ENCODE measurements at places on chromosomes 13 and 19. TPM values are rescaled to one million over a fixed set of nuclear protein-coding genes. Genes with fewer than 3 reads are reported as not detected.

The ACP7 gene
- total RNA-seq: 0.23 TPM

The GPR180 gene
- total RNA-seq: 2.6 TPM

The SIAH3 gene
- total RNA-seq: not detected

The LYL1 gene
- 0.45 TPM for total RNA-seq

The C5AR2 gene
- total RNA-seq: 1.1 TPM

The CAPN12 gene
- 5.2 TPM for total RNA-seq

The GIPR gene
- total RNA-seq: 3.4 TPM

The ZFR2 gene
- total RNA-seq: 0.16 TPM

The PRODH2 gene
- total RNA-seq: 0.66 TPM

The FPR1 gene
- total RNA-seq: not detected

The CKM gene
- 0.11 TPM for total RNA-seq

The PBX4 gene
- 0.88 TPM for total RNA-seq

The CSNK1G2 gene
- total RNA-seq: 43.3 TPM

The GFY gene
- total RNA-seq: 0.18 TPM

The SYNGR4 gene
- total RNA-seq: 3.6 TPM

The ADPRHL1 gene
- total RNA-seq: 10.7 TPM

The DYRK1B gene
- total RNA-seq: 23.9 TPM

Data from A549 treated with DMSO at 1 μM for 4 hours (cell line).